ENCODE measurements at places on chromosomes 6 and 20. TPM values are rescaled to one million over a fixed set of nuclear protein-coding genes. Genes with fewer than 3 reads are reported as not detected.

C6orf58 gene
- total RNA-seq = not detected

VSX1 gene
- not detected for total RNA-seq

TMEM200A gene
- total RNA-seq = 0.35 TPM

PRDM13 gene
- total RNA-seq = not detected

SLC17A1 gene
- not detected for total RNA-seq

HDGFL1 gene
- not detected for total RNA-seq

PNLDC1 gene
- total RNA-seq = 0.35 TPM

- peak; percentile 82 for DNase-seq
Observed at GRCh38 chr6:144064402-144065212, 30.8 kb downstream of the SF3B5 start.

DNA sequence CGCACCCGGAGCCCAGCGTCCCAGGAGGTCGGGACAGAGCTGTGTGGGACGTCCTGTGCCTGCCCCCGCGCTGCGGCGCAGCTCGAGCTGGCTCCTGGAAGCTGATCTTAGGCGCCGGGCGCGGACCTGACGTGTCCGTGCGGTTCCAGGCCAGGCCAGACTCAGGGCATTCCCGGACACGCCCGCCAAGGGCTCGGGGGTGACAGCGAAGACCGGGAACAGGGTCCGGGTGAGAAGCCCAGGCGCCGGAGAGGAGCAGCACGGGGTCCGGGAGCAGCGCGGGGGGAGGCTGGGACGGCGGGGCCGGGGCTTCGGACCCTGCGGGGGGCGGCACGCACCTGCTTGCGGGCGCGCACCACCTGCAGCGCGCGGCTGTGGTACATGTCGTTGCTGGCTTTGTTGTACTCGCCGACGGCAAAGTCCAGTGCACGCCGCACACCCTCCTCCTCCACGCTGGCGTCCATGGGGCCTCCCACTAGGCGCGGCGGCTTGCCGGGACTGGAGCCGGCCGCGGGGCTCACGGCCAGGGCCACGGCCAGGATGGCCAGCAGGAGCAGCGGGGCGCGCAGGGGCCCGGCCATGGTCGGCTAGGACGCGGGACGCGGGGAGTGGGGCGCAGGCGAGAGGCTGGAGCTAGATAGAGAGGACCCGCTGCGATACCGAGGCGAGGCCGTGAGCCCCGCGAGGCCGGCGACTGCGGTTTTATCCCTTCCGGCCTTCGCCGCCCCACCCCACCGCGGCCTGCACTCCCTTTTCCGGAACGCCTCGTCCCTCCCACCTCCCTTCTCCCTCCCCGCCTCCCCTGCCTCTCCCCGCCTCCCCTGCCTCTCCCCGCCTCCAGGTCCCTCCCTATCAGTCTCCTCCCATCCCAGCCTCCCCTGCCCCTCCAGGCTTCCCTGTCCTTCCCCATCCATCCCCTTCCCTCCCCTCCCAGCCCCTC lies at the start of gene CST3:
Gene CST3, minus strand, starts transcription at position 674 of the 940 bp plus-strand sequence. Its CDS starts 93 bp downstream, at position 581.
- DNase-seq = no peak

- DNase-seq = no peak
Observed at GRCh38 chr20:62815066-62815991, 1.5 kb upstream of the COL9A3 start.

DNA sequence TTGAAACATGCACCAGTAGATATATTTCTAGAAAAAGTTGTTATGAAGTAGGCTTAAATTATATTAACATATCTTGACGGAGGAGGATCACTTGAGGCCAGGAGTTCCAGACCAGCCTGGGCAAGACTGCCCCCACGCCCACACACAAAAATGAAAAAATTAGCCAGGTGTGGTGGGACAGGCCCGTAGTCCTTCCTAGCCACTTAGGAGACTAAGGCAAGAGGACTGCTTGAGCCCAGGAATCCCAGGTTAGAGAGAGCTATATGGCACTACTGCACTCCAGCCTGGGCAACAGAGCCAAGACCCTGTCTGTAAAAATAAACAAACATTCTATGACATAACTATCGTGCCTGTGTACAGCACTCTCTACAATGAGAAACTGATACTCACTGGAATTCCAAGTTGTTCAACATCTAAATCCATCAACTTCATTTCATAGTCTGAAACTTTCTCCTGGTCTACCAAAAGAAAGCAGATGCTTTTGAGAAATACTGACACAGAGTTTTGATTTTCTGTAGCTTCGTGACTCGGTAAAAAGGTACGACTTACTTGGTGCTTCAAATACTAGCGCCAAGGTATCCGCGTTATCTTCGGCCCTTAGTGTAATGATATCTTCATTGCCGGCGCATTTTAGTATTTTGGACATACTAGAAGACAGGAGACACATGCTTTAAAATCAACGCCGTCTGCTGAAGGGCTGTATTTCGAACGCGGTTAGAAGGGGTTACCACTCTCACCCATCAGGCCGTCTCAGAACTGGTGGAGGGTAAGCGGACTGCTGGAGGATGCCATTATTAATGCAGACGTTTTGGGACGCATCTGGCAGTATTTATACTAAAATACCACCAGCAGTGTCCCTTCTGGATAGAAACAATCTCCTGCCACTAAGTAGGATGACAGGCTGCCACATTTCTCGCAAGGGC lies 1.3 kb downstream of the PCNA start:
- peak; percentile 55 for DNase-seq

GRCh38 chr6:78611886-78612480 lies 255.4 kb upstream of the IRAK1BP1 start:
- DNase-seq = no peak

DNA sequence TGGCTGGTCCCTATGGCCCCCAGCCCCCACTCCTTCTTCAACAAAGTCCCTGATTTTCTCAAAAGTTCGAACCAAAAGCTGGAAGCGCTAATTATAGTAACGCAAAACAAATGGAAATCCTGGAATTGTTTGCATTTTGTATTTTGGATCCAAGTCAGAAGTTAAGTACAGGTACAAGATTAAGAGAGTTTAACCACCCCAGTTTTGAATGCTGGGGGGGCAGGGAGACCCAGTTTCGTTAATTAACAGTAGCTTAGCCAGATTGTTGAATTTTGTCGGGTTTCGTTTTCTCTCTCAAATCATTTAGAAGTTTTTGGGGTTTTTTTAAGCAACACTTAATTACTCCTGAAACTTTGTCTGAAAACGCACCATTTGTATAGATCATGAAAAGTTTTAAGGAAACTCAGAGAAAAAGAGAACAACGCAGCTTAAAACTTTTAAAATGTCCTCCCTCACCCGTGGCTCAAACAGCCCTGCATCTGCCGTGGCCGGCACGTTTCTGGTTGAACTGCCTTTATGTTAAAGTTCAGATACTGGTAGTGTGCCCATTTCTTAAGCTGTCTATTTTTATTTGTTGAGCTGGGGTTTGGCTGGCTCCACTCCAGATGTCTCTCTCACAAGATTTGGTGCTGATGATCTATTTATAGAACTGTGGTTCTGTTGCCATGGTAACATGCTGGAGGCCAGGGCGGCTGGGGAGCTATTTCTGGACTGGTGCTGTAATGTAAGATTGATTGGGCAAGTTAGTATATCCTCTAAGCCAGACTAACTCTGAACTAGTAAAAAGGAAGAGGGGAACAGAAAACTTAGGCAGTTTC lies 55.0 kb downstream of the GNAS start:
- DNase-seq = no peak

DNA sequence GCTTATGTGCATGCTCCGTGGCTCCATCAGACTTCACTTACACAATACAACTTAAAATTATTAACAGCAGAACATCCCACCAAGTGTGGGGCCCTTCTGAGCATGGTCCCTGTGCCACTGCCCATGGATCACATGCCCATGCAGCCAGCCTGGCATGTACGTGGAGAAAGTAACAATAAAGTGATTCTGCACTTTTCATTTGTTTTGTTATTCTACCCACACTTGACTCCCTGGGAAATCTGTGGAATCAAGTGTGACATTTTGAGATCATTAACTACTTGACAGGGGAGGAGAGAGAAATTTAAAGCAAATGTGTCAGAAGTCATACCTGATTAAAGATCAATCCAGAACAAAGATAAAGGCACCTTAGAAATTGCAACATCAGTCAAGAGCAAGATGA lies 112.0 kb downstream of the ISM1 start:
- DNase-seq = no peak

DNA sequence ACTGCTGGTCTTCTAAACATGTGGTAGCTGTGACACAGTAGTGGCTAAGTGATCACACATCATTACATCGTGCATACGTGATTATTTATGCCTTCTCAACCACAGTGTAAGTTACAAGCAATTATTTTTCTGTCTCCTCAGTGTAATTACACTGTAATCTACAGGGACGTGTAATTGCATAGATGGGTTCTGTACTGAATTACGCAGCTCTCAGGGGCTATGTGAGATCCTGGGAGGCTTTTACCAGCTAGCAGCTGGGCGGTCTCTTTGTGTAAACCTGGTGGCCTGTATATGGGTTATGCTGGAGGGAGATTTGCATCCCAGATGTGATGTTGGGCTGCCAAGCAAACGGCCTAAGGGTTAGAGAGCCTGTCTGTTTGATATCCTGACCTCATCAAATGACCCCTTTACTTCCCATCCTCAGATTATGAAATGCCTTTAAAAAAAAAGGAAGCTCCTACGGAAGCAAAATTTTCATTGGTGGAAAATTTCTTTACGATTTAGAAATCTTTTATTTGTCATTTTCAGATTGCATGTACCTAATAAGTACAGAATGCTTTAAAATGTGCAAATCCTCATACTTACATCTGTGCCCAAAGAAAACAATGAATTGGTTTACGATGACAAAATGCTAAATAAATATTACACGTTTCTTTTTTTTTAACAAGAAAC lies 402.8 kb upstream of the JAG1 start:
- no peak for DNase-seq

GRCh38 chr6:7479801-7480266 lies 61.6 kb upstream of the DSP start:
- DNase-seq = no peak

DNA sequence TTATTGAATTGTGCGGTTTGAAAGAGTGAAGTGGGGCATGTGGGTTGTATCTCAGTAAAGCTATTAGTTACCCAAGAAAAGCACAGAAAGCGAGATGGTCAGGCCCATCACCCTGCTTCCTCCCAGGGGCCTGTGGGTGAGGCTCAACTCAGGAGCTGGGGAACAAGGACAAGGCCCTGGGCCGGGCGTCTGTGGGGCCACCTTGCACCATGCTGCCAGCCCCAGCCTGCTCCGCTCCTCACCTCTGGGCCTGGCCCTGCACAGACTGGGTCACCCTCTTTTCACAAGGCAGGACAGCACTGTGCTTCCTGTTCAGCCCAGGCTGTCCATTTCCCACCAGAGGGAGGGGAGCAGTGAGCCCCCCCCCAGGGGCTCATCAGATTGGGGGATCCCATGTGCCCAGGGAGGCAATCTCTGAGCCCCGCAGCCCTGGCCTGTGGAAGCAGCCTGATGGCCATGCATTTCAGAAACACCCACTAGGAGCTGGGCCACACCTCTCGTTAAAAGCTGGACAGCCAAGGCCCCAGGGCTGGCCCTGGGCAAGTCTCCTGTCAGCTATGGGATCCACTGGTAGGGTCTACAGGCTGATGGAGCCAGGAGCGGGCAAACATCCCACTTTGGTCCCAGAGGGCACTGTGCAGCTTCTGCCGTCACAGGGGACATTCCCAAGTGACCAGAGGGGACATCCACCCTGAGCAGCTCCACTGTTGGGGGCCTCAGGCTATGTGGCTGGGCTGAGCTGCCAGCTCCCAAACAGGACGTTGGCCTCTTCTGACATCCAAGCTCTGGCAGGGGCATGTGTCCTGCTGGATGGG lies 55.9 kb downstream of the YTHDF1 start:
- no peak for DNase-seq

- DNase-seq = no peak
Observed at GRCh38 chr6:20657274-20657800, 123.1 kb downstream of the CDKAL1 start.

DNA sequence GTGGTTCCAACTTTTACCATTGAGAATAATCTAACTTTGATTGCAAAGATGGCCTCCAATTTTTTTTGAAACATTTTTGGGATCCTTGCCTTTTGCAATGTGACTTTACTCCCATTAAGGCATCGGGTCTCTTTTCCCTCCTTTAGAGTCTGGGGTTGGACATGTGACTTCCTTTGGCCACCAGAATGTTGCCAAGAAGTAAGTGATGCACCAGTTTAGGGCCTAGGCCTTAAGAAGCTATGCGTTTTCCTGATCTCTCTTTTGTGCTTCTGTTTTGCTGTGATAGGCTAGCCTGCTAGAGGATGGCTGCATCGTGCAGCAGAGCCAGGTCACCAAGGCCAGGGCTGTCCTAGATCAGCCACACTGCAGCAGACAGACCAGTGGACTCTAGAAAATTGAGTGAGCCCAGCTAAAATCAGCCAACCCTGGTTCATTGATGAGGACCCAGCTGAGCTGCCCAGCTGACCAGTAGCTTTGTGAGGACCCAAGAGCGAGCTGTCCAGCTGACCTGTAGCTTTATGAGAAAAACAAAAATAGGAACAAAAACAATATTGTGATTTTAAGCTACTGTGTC lies 594.0 kb upstream of the JAG1 start:
- DNase-seq = no peak

GRCh38 chr6:37243816-37244370 lies 13.7 kb upstream of the TBC1D22B start:
- no peak for DNase-seq

- DNase-seq = no peak
Observed at GRCh38 chr6:26087284-26088115, at the start of gene HFE. Gene HFE, plus strand, starts transcription at chr6:26087429. Its CDS starts 12 bp downstream, at chr6:26087441.

DNA sequence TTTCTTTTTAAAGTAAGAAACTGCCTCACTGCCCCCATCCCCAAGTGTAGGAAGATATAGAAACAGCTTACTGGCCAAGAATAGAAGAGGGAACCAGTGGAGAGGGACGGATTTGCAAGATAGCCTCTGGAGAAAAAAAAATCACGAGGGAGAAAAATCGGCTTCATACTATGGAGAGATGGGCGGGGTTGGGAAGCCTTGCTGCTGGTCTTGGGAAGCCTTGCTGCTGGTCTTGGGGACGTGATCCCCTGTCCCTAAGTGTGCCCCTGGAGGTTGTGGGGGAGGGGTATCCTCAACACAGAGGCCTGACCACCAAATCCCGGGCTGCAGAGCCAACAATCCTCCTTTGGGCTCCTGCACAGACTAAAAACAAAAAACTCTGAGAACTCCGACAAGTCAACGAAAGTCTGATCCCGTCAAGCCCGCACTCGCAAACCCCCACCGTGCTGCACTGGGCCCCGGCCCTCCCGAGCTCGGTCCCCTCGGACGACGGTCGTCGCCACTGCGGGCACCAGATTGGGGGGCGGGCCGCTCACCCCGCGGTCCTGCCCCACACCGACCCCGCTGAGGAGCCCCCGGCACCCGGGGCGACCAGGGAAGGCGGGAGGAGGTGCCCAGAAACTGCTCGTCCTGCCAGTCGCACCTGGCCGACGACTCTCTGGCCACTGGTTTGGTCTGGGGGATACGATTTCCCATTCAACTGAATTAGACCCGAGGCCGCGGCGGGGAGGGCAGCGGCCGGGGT lies 750 bp downstream of the MAP7 start:
- DNase-seq = no peak

GRCh38 chr6:105389543-105389942 lies 13.3 kb downstream of the PREP start:
- DNase-seq = no peak
